ENCODE measurements at places on chromosomes 11 and 22.

- DNase-seq, result no peak
These were observed 106.0 kb upstream of the TIMP3 start for GRCh38 chr22:32695451-32695891.

DNA sequence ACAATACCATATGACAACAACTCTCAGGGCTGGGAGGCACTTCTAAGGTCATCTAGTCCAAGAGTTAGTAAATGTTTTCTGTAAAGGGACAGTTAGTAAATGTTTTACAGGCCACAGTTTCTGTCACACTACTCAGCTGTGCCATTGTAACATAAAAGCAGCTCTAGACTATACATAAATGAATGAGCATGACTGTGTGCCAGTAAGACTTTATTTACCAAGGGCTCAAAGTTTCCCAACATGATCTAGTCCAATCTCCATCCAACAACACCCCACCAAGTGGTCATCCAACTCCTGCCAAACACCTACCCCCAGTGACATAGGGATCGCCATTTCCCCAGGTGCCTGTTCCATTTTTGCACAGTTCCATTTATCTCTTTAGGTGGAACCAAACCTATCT is 12.1 kb downstream of the SERGEF start:
- no peak for DNase-seq

GRCh38 chr11:7512525-7513233 is 1.1 kb upstream of the PPFIBP2 start:
- peak; percentile 37 for DNase-seq

GRCh38 chr11:86176165-86176884 is 68.2 kb upstream of the EED start:
- peak; percentile 100 for DNase-seq

GRCh38 chr11:57378186-57378585 is 2.8 kb downstream of the PRG3 start:
- DNase-seq, result no peak

GRCh38 chr11:12114193-12115033 is 4.0 kb downstream of the MICAL2 start:
- peak; percentile 85 for DNase-seq

All from OCI-M1 (cell line).